ELF-1 (cell line): ENCODE measurements at places on chromosomes 1 and 21.

DNA sequence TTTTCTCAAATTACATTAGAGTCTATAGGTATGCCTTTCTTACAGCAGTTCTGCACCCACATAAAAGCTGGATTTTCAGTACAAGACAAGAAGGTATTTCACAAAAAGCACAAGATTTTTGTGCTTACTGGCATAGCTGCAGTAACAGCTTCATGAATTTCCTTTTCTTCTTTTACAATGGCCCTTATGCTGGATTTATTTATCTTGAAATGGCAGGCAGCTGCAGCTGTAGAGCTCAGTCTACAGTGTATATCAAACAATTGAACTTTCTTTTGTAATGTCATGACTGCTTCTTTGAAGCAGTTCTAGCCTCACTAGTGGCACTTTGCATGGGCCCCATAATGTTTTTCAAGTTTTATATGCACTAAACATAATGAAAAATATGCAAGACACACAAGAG, 510.2 kb downstream of the KCNT2 start:
- DNase-seq = no peak

DNA sequence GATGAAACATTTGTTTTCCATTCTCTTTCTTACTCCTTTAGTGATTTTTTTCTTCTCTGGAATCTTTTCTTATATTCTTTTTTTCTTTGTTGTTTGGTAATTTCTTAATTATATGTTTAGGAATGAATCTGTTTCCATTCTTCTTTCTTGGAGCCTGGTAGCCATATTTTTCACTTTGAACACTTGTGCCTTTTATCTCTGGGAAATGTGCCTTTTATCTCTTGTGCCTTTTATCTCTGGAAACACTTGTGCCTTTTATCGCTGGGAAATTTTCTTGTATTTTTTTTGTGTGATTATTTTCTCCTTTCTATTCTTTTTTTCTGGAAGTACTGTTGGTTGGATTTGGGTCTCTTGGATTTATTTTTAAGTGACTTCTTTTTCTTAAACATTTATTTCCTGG, 118.2 kb downstream of the LEPR start:
- no peak for DNase-seq

GRCh38 chr1:47416319-47417169, 459 bp downstream of the FOXE3 start:
- peak; percentile 40 for DNase-seq

- no peak for DNase-seq
Measured at GRCh38 chr1:206680279-206680678, 4.4 kb upstream of the MAPKAPK2 start.

GRCh38 chr1:247407180-247407616, 8.8 kb upstream of the NLRP3 start:
- DNase-seq = no peak

DNA sequence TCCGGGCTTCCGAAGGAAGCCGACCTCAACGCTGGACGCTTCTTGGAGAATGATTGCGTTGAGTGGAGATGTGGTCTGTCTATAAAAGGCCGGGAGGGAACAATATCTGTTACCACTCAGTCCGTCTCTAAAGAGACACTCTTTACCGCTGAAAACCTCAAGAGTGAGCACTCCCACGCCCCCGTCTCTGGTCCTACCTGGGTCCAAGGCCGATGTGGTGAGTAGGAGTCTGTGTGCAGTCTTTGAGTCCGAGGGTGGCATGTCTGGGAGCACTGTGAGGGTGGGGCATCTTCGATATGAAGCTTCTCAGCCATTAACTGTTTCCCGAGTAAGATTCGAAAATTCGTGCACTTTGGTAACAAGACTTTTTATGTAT, 576 bp downstream of the ZFP69 start:
- DNase-seq = no peak

DNA sequence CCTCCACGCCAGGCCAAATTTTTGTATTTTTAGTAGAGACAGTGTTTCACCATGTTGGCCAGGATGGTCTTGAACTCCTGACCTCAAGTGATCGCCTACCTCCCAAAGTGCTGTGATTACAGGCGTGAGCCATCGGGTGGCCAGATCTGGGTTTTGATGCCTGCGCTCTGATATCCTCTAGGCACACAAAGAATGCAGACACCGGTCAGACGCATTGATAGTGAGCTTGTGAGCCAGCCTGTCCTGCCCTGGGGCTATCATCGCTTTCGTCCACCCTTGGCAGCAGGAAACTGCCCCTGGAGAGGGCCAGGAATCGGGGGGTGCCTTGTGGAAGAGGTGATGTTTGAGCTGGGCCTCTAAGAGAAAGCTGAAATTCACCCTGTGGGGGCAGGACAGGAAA, 4.0 kb downstream of the FBLIM1 start:
- DNase-seq = peak; percentile 77

DNA sequence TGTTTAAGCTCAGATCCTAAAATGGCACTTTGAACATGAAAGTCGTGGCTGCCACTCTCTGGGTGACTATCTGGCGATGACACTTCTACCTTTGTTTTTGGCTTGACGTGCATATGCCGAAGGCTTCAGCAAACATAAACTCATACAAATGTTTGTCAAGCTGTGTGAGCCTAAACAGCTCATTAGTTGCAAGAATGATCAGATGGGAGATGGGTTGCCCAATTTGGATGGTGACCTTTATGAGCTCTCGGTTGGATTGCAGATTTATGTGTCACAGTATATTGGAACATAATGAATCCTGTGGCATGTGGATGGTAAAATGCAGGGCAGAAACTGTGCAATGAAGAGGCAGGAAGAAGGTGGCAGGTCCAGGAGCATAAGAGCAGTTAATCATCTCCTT, 229.3 kb downstream of the DISC1 start:
- DNase-seq = no peak
